ENCODE measurements at places on chromosomes 2 and 18. TPM values are rescaled to one million over a fixed set of nuclear protein-coding genes. Genes with fewer than 3 reads are reported as not detected.

DNAH7 gene
- 0.27 TPM for total RNA-seq

SATB2 gene
- 5.7 TPM for total RNA-seq

GAREM2 gene
- total RNA-seq: 23.8 TPM

TCF7L1 gene
- total RNA-seq: 42.4 TPM

GALNT5 gene
- total RNA-seq: 0.14 TPM

PTPN2 gene
- total RNA-seq: 49.9 TPM

SRD5A2 gene
- 0.03 TPM for total RNA-seq

MYO7B gene
- total RNA-seq: not detected

NBEAL1 gene
- total RNA-seq: 13.3 TPM

KLHL14 gene
- total RNA-seq: 1.9 TPM

FEV gene
- total RNA-seq: not detected

PCARE gene
- total RNA-seq: not detected

TDRD15 gene
- total RNA-seq: 0.07 TPM

HOXD12 gene
- total RNA-seq: not detected

DNA sequence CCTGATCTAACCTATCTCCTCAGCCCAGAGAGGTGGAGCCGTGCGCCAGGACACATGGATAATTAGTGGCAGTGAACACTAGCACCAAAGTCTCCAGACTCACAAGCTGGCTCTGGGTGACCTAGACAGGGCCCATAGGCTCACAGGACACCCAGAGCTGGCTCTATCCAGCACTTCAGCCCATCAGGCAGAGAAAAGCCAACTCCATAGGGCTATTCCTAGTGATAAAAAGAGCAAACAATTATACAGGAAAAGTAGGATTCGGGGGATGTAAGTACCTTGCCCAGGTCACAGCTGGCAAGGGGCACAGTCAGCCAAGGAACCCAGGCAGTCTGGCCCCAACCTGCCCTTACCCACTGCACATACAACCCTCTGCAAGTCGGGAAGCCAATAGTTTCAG lies 178.6 kb downstream of the TNS1 start:
- DNase-seq: no peak

DNA sequence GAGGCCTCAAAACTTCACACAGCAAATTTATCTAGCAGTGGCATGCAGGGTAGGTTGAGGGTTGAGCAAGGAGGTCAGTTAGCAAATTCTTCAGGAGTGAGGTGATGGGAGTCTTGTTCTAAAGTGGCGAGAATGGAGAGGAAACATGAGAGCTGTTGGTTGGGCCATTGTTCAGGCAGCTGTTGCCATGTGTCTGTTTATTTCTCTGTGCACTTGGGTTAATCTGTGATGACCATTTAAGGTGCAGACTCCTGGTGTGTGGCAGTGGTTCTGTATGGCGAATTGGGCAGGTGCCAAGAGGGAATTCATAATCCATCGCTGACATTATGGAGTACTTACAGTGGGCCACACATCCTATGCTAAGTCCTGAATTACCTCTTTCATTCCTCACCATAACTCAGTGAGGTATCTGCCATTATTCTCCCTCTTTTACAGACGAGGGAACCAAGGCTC lies 30.4 kb downstream of the TMEM178A start:
- peak; percentile 27 for DNase-seq

DNA sequence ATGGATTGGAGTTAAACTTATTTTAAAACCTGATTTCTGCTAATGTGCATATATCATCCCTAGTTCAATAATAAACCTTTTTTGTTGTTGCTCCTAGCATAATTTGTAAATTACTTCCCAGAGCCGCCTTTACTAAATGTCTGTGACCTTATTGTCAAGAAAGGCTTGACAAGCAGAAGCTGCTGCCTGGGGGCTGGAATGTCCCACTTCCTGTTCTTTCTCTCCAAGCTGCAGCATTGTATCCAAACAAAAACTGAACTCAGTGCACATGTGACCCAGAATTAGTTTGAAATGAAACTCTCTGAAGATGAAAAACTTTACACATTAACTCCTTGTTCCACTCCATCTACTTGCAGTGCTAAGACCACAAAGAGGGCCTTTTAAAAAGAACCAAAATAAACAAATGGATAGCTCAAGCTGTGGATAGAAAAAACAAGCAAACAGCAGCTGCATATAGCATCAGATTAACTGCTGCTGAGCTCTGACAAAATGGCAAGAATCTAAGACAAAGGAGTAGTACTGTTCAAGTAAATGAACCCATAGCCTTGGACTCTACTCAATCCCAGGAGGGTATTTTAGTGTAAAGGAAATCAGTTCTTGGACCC lies 99.8 kb upstream of the NEUROD1 start:
- no peak for DNase-seq

GRCh38 chr2:179070895-179071294 lies 21.0 kb upstream of the CCDC141 start:
- no peak for DNase-seq

- no peak for DNase-seq
Observed at GRCh38 chr18:28485918-28486317, 309.0 kb upstream of the CDH2 start.

DNA sequence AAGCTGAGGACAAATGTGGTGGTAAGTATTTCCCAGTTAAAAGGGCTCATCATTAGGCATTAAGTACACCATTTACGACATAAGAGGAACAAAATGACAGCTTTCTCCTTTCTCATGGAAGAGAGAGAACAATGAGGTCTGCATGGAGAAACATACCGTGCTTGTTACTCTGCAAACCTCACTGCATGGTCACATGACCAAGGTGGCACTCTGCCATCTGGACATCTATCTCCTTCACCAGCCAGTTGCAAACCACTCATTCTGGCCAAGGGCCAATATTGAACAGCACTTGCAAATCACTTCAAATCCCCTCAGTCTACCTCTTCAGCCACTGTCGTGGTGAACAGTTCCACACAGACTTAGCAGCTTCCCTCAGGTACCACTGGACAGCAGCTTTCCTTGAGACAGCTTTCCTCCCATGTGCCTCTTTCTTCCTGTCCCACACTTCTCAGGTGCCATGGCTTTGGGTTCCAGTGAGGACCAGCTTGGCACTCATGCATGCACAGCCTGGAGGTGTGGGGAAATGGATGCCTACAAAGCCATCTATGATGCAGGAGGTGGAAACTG lies 29.5 kb upstream of the DPP4 start:
- no peak for DNase-seq

GRCh38 chr2:12074126-12074844 lies 327.9 kb downstream of the LPIN1 start:
- DNase-seq: no peak

- DNase-seq: no peak
Observed at GRCh38 chr2:118986738-118987137, 44.7 kb downstream of the MARCO start.

DNA sequence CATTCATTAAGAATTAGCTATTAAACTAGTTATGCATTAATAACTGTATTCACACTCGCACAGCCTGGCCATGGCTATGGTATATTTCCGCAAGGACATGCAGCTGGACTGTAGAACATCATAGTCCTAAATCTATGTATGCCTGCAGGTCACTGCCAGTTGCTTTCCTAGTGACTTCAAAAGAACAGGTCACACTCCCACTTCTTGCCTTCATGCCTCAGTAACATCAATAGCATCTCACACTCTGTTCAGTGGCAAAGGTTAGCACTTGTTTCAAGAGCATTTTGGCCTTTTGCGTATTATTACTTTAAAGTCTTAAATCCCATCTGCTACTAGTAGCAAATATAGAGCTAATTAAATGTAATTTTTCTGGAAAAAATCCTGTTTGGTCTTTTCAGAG lies 131.4 kb upstream of the DCC start:
- no peak for DNase-seq

- peak; percentile 40 for DNase-seq
Observed at GRCh38 chr2:30883822-30884221, 76.6 kb upstream of the CAPN13 start.

DNA sequence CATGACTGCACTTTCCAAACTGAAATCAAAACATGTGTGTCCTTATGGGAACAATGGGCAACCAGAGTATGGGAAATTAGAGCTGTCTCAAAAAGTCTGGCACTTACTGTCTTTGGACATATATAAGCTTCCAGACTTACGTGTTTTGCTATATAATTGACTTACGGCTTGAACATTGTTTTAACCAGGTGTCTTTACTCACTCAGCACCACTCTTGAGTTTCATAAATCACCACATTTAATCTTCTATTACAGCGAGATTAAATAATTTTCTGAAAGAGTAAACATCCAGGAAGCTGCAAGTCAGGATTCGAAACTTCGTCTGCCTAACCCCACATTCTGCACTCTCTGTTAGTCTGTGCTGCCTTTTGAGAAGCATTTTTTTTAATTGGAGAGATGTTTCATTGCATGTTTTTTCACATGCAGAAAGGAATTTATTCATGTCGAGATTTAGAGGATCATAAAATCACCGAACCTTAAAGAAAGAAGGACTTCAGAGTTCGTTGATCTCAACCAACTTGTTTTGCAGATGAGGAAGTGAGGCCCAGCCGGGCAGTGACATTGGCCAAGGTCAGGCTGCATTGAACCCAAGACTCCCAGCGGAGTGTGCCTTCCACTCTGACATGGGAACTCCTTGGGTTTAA lies 137.3 kb downstream of the SETBP1 start:
- no peak for DNase-seq

- DNase-seq: no peak
Observed at GRCh38 chr2:25738383-25739343, 65.3 kb upstream of the DTNB start.

- DNase-seq: no peak
Observed at GRCh38 chr2:98912221-98912851, 23.7 kb downstream of the CRACDL start.

- no peak for DNase-seq
Observed at GRCh38 chr18:58619596-58619930, 9.3 kb downstream of the ALPK2 start.

GRCh38 chr2:204535764-204536163 lies 9.5 kb upstream of the PARD3B start:
- DNase-seq: no peak

- DNase-seq: no peak
Observed at GRCh38 chr18:2907550-2908135, 60.8 kb downstream of the EMILIN2 start.

GRCh38 chr2:67755156-67755882 lies 307.5 kb downstream of the C1D start:
- no peak for DNase-seq

DNA sequence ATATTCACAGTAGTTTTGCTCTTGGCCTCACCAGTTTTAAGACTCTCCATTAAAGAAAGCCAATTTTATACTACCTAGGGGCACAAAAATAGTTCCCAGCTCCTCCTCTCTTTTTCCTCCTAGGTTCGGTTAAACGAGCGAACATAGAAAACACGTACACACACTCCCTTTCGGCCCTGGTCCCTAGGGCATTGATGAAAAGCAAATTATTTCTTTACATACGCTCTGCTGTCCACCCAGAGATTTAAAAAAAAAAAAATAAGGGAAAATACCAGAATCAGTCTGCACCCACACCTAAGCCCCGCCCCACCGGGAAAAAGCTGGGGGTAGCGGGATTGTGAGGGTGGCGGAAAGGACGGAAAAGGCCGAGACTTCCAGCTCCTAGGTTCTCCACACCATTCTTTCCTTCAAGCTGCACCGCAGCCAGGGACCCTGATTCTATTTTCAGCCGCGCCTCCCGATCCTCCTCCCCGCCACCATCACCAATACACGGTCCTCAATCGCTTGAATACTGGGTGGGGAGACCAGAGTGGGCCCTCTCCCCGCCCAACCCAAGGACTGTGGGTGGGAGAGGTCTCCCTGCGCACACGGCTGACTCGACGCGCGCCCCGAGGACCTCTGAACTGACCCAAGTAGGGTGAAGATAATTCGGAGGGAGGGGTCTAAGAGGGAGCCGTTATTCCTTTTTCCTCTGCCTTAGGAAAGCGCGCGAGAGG lies 769 bp downstream of the ATF2 start:
- DNase-seq: peak; percentile 81

DNA sequence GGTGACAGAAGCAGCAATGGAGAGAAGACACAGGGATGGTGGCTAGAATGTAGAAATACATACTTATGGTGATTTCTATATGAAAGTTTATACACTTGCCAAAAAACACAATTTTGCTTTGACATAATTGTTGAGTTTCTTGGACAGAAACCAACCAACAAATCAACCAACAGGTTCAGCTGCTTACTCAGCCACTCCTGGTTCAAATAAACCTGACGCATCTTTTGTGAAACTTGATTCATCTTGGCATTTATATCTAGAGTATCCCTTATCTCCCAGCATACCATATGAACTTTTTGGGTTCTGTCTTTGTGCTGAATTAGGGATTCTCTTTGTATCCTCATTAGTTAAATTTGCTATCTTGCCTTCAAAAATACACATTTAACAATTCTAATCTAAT lies 54.1 kb upstream of the ERBB4 start:
- DNase-seq: no peak

GRCh38 chr18:58496937-58497336 lies 132.0 kb downstream of the ALPK2 start:
- peak; percentile 77 for DNase-seq

Measured in GM23338 (cell line).